ENCODE measurements at places on chromosomes 1 and 21.

DNA sequence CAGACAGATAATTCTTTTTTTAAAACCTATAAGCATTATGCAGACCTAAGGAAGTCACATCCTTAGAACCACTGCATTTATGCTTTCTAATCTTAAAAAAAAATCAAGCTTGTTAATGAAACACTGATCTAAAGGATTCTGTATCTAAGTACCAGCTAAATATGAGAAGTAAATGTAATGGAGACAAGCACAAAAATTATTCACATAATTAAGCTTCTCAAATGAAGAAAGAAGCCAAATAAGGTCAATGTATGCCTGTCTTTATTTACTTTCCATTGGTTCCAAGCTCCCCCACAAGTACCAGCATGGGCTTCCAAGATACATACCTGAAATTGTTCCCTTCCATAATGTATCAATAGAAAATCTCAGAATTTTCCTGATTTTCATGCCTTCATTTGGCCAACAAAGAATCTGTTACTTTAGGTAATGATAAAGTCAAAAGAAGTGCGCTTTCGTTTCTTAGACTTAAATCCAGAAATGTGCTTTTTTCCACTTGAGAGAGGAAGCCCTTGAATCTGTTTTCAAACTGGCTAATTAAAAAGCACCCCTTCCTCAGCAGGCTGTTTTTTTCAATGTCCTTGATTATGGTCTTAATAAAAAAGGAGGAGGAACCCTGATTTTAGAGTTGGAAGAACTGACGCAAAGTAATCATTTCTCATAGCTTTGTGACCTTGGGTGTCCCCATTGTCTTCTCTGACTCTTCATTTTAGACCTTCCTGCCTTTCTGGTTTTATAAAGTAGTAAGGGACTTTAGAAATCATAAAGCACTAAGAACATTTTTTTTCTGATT is 3.8 kb downstream of the RGS2 start:
- no peak for DNase-seq

GRCh38 chr21:46665566-46665965 is 30.1 kb downstream of the PRMT2 start:
- no peak for DNase-seq

- peak; percentile 51 for DNase-seq
Measured at GRCh38 chr1:30754684-30755171, 2.8 kb downstream of the LAPTM5 start.

- no peak for DNase-seq
Measured at GRCh38 chr1:244444854-244445253, 6.9 kb downstream of the ADSS2 start.

DNA sequence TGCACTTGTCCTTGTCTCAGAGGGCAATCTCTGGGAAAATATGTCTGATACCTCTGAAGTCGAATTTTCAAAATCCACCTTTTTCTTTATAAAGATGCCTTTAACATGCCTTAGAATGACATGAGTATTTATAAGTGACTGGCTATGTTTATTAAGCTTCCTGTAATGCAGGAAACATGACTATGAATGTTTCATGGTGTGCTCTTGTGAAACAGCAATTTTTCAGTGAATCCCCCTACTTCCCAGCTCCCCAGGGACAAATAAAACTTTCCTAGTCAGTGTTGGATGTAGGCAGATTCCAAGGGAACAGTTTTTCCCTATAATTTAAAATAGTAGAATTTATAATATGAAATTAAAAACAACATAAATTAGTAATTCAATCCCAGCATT is 437.0 kb downstream of the LMO4 start:
- DNase-seq, result no peak

DNA sequence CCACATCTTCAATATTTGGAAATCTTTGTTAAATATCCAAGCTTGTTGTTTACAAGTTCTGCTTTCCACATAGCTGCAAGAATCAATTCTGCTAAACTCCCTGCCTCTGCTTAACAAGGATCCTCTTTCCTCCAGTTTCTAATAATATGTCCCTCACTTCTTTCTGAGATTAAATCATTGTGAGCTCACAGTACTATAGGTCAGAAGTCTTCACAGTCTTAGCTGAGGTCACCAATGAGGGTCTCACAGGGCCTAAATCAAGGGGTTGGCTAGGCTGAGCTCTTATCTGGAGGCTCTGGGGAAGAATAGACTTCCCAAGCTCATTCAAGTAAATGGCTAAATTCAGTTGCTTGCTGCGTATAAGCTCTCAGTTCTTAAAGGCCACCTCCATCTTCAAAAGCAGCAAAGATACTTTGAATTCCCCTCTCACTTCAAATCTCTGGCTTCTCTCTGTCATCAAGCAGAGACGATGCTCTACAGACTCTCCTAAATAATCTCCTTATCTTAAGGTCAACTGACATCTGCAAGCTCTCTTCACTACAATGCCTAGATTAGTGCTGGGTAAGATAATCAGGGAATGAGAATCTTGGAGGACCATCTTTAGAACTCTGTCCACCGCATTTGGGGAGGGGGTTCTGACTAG is 175.3 kb downstream of the PLPPR4 start:
- no peak for DNase-seq

- DNase-seq, result no peak
Measured at GRCh38 chr1:76426606-76427005, 352.1 kb downstream of the ST6GALNAC3 start.

GRCh38 chr1:2885001-2885400 is 83.5 kb upstream of the TTC34 start:
- DNase-seq, result no peak

DNA sequence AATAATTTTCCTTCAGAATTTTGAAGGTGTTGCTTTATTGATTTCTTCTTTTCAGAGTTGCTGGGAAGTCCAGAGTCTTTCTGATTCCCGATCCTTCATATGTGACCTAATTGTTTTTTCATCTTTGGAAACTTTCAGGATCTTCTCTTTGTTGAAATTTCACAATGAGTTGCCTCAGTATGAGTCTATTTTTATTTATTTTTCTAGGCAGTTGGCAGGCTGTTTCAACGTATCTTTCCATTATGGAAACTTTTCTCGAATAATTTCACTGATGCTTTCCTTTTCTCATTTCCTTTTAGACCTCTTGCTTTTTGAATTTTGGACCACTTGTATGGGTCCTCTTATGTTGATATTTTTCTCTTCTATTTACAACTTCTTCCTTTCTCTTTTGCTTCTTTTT is 354.3 kb downstream of the TGFB2 start:
- DNase-seq, result no peak

- DNase-seq, result no peak
Measured at GRCh38 chr1:68470388-68470970, 20.7 kb upstream of the RPE65 start.

GRCh38 chr1:36446271-36446670 is 4.0 kb downstream of the OSCP1 start:
- DNase-seq, result peak; percentile 47

GRCh38 chr1:223707256-223708000 is 4.9 kb upstream of the CAPN2 start:
- DNase-seq, result no peak

DNA sequence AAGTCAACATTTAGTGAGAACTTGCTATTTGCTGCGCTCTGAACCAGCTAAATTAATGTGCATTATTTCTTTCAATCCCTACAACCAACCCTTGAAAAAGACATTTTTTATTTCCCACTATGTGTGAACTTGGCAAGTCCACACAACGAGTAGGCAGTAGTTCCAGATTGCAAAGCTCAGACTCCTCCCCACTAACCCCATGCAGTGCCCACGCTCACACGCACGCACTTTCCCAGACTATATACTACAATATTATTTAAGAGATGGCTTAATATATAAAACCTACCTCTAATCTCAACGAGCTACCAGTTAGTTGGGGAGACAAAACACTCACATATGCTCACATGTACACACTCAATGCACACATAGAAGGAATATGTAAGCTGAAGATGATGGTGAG is 671.2 kb downstream of the LMO4 start:
- no peak for DNase-seq

DNA sequence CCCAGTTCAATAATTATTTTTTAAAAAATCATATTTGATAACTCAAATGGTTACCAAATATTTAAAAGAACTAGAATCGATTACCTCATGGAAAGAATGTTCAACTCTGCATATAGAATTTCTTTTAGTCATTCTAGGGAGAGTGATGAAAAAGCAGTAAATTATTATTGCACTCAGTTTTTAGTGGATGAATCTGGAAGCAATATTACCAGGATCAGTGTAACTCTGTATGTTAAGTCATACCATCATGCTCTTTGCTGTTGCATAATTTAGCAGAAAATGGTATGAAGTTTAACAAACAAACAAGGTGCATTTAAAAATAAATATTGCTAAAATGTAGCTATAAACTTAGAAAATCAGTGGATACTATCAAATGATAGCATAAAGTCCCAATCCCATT is 46.1 kb upstream of the ARHGAP29 start:
- no peak for DNase-seq

DNA sequence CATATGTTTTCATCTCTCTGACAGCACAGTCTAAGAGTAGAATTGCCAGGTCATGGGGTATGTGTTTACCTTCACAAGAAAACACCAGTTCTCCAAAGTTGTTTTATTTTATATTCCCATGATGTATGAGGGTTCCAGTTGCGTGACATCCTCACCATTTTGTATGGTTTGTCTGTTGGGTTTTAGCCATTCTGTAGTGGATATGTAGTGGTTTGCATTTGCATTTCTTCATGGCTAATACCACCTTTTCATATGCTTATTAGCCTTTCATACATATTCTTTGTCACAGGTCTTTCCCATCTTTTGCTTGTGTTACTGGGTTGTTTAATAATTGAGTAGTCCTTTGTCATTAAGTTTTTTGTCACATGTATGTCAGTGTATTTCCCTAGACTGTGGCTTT is 132.1 kb downstream of the DYRK1A start:
- no peak for DNase-seq

DNA sequence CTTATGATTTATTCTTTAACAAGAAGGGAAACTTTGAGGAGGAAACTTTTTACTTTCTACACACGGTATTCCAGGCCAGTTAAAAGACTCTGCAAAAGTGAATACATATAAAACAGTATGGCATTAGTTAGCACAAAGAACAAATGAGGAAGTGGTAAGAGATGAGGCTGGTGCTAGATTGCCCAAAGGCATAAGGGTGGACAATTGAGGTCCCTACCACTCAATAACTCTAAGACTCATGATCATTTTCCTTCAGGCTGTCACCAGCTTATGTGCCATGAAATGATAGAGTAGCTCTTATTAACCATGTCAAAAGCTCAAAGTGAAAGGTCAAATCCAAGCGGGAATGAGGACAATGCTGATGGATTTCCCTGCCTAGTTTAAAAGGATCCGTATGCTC is 124.5 kb downstream of the TBX15 start:
- no peak for DNase-seq

- peak; percentile 54 for DNase-seq
Measured at GRCh38 chr1:27979151-27979858, 19.5 kb downstream of the XKR8 start.

DNA sequence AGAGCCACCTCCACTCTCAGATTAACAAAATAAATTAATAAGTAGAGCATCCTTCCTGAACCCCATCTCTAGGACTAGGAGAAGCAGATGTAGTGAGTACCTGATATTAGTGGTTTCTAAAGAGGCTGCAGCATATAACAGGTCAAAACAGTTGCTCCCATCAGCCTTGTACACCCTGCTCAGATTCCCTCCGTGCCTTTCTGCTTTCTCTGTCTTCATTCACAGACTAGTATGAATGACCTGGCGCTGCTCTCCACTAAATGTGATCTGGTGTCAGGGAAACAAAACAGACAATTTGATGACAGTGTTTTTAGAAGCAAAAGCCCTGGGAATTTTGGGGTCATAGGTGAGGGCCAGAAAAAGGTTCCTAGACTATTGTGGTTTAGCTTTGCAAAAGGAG is 8.3 kb downstream of the SESN2 start:
- DNase-seq, result no peak

DNA sequence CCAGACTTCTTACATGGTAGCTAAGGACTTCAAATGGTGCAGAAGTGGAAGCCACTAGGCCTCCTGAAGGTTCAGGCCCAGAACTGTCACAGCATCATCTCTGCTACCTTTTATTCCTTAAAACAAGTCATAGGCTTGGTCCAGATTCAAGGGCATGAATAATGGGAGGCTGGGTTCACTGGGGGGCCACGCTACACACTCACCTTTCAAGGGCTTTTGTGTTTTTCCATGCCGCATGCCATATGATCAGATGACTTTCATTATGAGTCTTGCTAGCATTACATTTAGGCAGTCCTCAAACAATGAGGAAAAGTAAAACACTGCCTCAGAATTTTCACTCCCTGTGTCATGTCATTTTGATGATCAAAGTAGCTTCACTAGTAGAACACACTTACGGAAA is 83.4 kb downstream of the VPS26C start:
- DNase-seq, result no peak

GRCh38 chr1:167938080-167938636 is 1.3 kb upstream of the MPC2 start:
- no peak for DNase-seq

- peak; percentile 11 for DNase-seq
Measured at GRCh38 chr1:148166558-148167492, 14.7 kb upstream of the NBPF11 start.

DNA sequence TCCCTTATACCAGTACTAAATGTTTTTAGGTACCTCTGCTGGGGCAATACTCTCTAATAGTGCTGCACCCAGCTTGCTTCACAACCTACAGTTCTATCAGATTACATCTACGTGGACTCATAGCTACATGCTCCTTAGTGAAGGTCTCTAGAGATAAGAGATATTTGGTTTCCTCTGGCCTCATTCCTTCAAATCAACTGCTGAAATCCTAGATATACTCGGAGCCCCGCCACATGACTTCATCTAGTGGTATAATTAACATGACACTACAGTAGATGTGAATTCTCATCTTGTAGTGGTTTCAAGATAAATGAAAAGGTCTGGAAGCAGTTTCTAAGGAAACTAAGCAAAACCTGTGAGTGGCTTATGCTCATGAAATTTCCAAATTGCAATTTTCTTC is 115.4 kb downstream of the SMYD2 start:
- DNase-seq, result no peak

GRCh38 chr1:186828611-186829454 is at the start of gene PLA2G4A:
TSS of gene PLA2G4A (plus strand) at chr1:186828949. CDS start at chr1:186854355, 25,406 bp downstream.
- peak; percentile 15 for DNase-seq

- DNase-seq, result no peak
Measured at GRCh38 chr1:80509965-80510522, 1290.7 kb upstream of the ADGRL2 start.

DNA sequence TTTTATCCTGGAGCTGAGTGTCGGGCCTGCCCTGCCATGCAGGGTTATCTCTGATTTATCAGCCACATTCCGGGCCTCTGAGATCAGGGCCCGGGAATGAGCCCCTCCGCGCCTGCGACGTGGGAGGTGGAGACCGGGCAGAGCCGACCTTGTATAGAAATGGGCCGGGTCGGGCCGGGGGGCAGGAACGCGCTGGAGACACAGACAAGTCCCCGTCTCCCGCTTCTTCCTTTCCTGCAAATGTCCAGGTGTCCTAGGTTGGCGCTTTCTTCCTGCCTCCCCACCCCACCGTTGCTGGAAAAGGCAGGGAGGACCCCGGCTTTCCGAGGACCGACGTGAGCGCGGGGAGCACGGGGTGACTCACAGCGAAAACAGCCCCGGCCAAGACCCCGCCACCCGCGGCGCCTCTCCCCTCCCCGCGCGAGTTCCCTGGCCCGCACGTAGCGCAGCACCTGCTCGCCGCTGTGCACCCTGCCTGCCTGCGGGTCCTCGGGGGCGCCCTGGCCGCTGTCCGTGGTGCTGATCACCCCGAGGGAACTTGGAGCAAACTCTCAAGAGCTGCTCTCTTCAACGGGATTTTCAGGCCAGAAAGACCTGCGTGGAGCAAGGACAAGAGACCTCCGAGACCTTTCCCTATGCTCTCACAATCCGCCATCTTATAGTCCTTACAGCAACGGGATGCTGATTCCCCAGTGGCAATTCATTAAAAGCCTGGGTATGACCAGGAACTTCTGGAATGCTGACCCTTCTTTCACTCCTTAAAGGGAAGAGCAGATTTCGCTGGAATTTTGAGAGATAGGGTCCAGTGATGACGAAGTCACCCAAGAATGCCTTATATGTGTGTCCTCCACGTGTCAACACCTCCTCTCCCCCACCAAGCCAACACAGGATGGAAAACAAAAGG is 475 bp upstream of the NPPB start:
- peak; percentile 48 for DNase-seq
